ENCODE measurements at places on chromosomes 13 and 19.

DNA sequence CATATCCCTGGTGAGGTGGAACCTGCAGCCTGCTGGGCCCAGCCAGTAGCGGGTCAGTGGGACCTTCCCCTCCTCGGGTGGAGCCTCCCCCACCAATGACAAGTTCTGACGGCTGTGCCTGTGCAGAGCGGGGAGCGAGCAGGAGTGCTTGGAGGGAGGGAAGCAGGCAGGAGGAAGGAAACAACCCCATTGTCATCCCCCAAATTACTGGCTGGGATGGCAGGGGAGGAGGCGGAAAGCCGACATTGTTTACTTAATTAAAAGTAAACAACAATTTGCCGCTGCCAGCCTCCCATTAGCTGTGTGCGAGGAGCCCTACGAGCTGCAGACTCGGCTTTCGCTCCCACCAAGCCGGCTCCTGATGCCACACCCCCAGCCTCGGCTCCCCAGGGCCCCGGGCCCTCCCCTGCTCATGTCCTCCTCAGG lies 45.5 kb downstream of the LYL1 start:
- no peak for DNase-seq

DNA sequence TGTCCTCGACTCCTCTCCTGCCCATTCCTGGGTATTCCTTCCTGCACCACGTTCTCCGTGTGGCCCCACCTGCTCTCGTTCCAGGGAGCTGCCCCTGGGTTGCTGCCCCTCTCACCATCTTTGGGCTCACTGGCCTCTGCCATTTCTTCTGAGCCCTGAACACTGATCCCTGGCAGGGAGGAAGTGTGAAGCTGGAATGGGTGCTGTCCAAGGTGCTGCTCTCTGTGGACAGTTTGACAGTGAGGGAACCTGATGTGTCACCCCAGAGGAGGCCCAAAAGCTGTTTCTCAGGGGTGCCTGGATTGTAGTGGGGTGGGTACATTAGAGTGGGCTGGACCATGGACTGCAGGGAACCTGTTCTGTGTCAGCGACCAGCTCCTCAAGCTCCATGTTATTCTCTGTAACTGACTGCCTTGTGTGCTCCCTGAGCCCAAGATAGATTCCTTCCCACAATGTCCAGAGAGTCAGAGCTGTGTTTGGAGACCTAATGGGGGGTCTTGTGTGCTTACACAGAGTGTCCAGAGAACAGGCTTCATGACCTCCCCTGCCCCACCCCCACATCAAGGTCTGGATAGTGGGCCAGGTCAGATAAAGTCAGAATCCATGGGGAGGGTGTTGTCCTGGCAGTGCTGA lies 7.2 kb upstream of the CEACAM8 start:
- peak; percentile 64 for DNase-seq

- DNase-seq = no peak
Observed at GRCh38 chr19:15828121-15828610, 12.7 kb upstream of the OR10H1 start.

DNA sequence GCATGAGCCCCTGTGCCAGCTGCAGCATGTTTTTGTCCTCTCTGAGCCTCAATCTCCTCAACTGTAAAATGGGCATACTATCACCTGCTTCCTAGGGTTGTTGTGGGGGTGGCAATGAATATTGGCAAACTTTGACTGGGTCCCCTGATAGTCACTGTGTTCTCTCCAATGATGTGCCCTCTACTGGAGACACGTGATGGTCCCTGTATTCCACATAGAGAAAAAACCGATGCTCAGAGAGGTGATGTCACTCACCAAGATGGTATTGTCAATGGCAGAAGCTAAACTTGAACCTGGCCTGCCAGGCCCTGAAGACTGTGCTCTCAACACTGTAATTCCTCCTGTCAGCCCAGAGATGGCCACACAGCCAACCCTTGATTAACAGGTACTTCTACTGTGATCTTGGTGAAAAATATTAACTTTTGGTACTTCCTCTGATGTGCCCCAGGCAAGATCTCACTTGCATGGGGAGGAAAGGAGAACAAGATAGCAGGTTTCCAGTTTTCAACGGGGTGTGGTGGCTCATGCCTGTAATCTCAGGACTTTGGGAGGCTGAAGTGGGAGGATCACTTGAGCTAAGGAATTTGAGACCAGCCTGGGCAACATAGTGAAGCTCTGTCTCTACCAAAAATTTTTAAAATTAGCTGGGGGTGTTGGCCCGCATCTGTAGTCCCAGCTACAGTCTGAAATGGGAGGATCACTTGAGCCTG lies 3.6 kb downstream of the CEACAM20 start:
- DNase-seq = no peak

- DNase-seq = no peak
Observed at GRCh38 chr19:39351537-39352064, 9.4 kb downstream of the SAMD4B start.
